Stimulated activated CD8-positive, alpha-beta memory T cell treated with anti-CD3 and anti-CD28 coated beads, Interleukin-4, amount 100 ng/mL, for 48 hours (primary cell): ENCODE measurements at places on chromosomes 16 and 17.
A peak's percentile ranks its signal among the peaks of the same experiment; 100 is the strongest.

DNA sequence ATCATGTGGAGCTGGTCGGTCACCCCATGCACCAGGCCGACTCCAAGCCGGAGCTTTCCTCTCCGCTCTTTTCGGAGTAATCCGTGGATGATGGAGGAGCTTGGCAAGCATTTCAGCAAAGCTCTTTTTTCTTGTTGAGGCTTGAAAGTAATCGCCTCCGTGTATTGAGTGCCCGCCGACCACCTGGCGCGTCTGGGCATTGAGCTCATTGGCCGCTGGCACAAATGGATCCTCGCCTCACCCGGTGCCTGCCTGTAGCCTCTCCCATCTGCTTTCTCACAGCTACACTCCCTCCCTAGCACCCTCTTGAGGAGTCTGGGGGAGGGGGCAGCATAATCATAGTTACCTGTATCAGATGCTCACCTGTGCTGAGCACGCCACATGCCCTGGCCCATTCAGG is 148.9 kb downstream of the CMIP start:
- DNase-seq, result no peak

- no peak for DNase-seq
These were observed 1171.5 kb upstream of the GOT2 start for GRCh38 chr16:59905606-59906005.

DNA sequence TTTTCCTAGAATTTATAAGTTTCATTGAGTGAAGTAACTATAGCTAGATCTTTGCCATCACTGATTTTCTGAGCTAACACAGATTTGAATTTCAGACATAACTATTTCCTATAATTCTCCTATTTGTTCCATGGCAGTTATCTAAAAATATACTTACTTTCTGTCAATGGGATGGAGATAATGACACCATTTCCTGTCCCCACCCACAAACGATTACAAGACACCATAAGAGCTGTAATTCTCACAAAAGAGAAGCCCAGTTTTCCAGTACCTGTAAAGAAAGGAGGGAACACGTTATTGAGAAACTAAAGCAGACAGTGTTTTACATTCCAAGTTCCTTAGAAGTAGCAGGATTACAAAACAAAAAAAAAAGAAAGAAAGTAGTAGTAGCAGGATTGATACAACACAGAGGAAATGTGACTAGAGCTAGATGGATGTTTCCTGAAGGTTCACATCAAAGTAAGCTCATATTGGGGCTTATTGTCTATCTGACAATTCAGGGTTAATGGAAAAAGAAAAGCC is 110.9 kb upstream of the TOB1 start:
- DNase-seq, result no peak

GRCh38 chr17:5584383-5585286 is at the start of gene NLRP1:
Gene NLRP1, minus strand, starts transcription at chr17:5584509. Its CDS starts 552 bp downstream, at chr17:5583957.
- DNase-seq, result peak; percentile 96

GRCh38 chr16:51931653-51932052 is 615.3 kb downstream of the TOX3 start:
- no peak for DNase-seq

DNA sequence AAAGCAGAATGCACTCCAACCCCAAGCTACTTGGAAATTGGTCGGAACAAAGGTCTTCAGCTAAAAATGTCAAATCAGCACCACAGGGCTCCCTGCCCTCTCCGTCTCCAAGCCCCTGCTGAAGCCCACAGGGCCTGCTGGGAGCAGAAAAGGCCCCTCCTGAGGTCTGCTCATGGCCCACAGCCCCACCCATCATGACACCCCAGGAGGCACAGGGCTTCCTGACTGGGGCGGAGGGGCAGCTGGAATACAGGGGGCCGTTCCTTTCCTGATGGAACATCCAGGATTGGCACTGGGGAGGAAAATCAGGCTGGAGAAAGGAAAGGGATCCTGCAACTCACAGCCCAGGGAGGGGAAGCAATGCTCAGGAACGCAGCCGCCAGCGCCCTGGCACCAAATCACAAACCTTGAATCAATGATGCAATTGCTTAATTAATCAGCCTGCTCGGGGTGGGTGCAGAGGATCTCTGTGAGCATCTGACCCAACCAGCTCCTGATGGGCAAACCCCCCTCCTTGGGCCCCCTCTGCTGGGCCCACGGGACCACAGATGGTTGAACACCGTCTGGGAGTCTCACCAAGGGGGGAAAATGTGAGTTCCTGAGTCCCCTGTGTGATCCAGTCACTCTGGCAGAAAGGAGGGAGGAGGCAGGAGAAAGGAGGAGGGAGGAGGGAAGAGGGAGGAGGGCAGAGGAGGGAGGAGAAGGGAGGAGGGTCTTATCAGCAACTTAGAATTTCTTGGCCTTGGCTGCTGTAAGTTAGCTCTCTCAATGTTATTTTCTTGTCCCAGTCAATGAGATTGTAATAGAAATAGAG is 155.5 kb downstream of the ZNF423 start:
- DNase-seq, result no peak

DNA sequence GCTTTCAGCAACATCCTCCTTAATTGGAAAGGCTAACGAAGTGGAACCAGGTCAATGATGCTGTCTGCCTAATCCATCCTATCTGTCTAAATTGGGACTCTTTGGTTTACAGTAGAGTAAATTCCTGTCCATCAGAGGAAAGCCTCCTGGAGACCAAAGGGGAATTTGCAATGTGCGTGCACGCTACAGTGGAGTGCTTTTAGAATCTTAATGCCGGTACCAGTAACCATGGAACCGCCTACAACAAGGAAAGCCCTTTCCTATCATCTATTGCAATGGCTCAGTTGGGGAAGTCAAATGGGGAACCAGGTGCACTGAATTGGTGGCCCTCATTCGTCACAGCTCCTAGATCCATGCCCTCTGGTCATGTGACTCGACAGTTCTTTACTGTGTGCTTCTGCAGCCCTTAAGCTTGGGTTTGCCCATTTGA is 110.1 kb downstream of the XYLT1 start:
- DNase-seq, result no peak
